ENCODE measurements at places on chromosomes 1 and 21.
A peak's percentile ranks its signal among the peaks of the same experiment; 100 is the strongest.

GRCh38 chr1:39971138-39971537 lies 16.2 kb downstream of the MFSD2A start:
- no peaks in the 10 kb centered on the region for H3K36me3 ChIP-seq
- no peak for DNase-seq
- no peak overlapping the region for H3K27ac ChIP-seq
- H3K27me3 ChIP-seq, result no peaks in the 10 kb centered on the region

DNA sequence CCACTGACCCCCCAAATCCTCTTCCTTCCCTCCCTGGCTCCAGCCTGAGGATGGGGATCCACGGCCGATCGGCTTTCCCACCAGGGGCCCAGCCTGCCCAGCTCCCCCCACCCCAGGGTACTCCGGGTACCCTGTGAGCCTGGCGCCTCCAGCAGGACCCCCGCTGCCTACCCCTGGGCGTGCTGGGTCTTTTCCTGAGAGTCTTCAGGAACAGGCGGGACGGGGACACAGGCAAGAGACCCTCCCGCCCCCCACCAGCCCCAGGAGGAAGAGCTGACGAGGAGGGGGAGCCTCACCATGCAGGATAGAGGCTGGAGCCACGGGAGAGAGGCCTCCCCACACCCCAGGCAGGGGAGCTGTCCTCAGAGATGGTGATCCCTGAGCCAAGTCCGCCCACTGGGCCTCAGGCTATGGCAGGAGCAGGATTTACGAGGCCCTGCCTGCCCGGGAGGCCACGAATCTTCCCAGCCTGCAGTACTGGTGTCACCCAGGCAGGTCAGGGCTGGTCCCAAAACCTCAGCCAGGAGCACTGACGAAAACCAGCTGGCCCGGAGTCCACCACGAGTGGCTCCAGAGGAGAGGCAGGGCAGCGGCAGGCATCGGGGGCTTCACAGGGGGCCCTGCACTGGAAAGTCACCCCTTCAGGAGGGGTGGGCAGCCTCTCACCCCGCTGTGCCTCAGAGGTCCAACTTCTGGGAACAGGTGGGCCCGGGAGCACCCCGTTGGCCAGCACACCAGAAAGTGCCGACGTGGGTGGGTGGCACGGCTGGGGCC lies 58.0 kb downstream of the MEGF6 start:
- no peaks in the 10 kb centered on the region for H3K27me3 ChIP-seq
- H3K4me1 ChIP-seq, result no peaks in the 10 kb centered on the region
- no peak for DNase-seq
- H3K27ac ChIP-seq, result no peak overlapping the region
- H3K4me3 ChIP-seq, result no peak overlapping the region

DNA sequence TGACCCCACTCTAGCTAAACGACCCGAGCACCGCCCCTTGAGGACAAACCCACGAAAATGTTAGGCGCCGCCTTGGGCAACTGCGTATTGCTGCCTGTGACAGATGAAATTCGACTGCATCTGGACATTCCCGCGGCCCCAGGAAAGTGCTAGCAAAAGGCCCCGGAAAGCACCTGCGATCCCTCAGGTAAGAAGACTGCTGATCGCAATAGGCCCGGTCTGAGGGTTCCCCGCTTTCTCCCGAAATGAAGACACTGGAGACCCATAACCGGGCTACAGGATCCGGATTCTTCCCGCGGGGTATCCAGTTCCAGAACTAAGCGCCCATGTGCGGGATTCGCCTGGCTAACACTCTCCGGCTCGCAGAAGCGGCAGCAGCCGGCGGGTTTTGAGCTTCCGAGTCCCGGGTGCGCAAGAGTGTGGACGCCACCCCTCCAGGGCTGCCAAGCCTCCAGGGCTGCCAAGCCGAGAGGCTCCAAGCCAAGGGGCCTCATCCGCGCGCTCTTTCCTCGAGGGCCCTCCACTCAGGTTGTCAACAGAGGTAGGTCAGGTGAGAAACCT lies 157.9 kb upstream of the NBPF11 start:
- DNase-seq, result no peak
- peaks cover 40% of the 10 kb centered on the region for H3K27me3 ChIP-seq
- H3K4me3 ChIP-seq, result no peak overlapping the region
- no peaks in the 10 kb centered on the region for H3K4me1 ChIP-seq
- H3K36me3 ChIP-seq, result no peaks in the 10 kb centered on the region

DNA sequence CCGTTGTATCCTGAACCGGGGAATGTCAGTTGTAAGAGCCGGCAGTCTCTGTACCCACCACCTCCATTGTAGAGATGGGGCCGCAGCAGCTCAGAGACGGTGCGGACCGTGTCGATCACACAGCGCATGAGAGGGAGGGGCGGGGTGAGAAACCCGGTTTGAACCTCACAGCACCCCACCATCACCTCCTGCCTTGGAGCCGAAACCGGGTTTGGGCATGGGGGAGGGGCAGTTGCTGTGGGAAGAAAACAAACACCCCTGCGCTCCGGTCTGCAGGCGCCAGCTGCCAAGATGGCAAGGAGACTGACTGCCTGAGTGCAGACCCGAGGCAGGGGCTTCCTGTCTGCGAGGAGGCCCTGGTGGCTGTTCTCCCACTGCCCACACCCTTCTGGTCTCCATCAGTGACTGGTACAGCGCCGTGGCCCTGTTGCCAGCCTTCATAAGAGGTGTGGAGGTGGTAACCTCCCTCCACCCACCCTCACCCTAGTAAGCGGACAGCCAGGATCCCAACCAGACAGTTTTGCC lies 69.2 kb upstream of the SSBP3 start:
- H3K4me3 ChIP-seq, result peak overlapping the region; percentile 56
- H3K27me3 ChIP-seq, result no peaks in the 10 kb centered on the region
- H3K36me3 ChIP-seq, result no peaks in the 10 kb centered on the region
- H3K4me1 ChIP-seq, result peaks cover 55% of the 10 kb centered on the region
- DNase-seq, result peak; percentile 74
- H3K27ac ChIP-seq, result peak overlapping the region; percentile 70

DNA sequence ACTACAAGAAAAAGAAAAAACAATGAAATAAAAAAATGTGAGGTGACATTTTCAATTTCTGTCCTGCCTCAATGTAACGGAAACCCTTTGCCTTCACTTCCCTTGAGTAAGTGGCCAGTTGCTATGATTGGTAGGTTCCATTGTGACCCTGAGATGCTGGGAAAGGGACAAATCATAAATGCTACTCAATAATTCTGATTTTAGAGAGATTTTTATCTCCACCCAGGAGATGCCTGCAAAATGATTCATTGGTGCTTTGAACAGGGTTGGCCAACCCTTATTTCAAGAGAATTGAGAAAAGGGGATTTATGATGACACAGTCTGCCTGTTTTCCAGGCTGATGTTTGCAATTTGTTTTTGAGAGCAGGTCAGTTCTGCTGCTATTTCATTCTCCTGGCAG lies 22.5 kb downstream of the XCL1 start:
- no peak for DNase-seq
- no peak overlapping the region for H3K4me3 ChIP-seq
- no peak overlapping the region for H3K27ac ChIP-seq

GRCh38 chr1:108007531-108007930 lies 42.6 kb upstream of the VAV3 start:
- no peaks in the 10 kb centered on the region for H3K36me3 ChIP-seq
- H3K27me3 ChIP-seq, result no peaks in the 10 kb centered on the region
- no peak overlapping the region for H3K4me3 ChIP-seq
- H3K27ac ChIP-seq, result no peak overlapping the region

- DNase-seq, result no peak
- no peaks in the 10 kb centered on the region for H3K27me3 ChIP-seq
- H3K36me3 ChIP-seq, result peaks cover 2% of the 10 kb centered on the region
- H3K4me3 ChIP-seq, result no peak overlapping the region
- H3K4me1 ChIP-seq, result peaks cover 9% of the 10 kb centered on the region
Measured at GRCh38 chr1:183914276-183914675, 109.4 kb downstream of the RGL1 start.

DNA sequence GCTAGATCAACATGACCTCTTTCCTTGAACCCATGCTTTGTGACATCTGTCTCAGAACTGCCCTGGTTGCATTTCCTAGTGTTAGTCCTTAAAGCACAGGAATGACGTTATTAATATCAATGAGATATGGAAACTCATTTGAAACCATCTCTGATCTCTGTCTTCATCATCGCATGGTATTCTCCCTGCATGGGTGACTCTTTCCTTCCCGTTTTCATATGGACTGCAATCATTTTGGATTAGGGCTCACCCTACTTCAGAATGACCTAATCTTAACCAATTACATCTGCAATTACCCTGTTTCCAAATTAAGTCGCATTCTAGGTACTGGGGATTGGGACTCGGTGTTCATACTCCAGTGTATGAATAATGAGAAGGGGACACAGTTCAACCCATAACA lies 41.7 kb upstream of the DISC1 start:
- DNase-seq, result no peak
- no peak overlapping the region for H3K27ac ChIP-seq
- H3K27me3 ChIP-seq, result no peaks in the 10 kb centered on the region
- no peak overlapping the region for H3K4me3 ChIP-seq
- H3K4me1 ChIP-seq, result no peaks in the 10 kb centered on the region

DNA sequence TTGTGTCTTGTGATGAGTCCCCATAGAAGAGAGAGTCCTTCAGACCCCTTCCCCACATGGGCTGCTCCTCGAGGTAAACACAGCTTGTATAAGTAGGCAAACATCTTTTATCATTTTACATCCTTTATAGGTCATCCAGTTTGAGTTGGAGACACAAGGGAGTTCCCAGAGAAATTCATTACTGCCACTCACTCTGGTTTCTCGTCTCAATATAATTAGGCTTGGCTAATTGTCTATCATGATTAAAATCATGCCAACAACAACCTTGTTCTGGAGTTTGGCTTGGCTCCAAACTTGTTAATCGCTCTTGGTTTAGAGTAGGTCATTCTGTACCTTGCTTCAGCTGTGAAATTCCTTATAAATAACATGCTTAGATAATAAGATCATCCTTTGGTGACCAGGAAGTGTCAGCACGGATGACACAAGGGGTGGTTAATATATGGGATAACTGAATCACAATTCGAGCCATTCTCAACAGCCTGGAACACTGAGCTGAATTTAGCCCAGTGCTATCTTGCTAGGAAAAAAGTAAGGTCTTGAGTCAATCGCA lies 70.7 kb upstream of the DAB1 start:
- no peaks in the 10 kb centered on the region for H3K4me1 ChIP-seq
- no peaks in the 10 kb centered on the region for H3K36me3 ChIP-seq
- no peaks in the 10 kb centered on the region for H3K27me3 ChIP-seq

GRCh38 chr1:160731990-160732389 lies 7.1 kb upstream of the SLAMF7 start:
- no peaks in the 10 kb centered on the region for H3K27me3 ChIP-seq
- no peaks in the 10 kb centered on the region for H3K36me3 ChIP-seq
- no peak overlapping the region for H3K27ac ChIP-seq
- H3K4me1 ChIP-seq, result peaks cover 9% of the 10 kb centered on the region
- no peak for DNase-seq
- no peak overlapping the region for H3K4me3 ChIP-seq

DNA sequence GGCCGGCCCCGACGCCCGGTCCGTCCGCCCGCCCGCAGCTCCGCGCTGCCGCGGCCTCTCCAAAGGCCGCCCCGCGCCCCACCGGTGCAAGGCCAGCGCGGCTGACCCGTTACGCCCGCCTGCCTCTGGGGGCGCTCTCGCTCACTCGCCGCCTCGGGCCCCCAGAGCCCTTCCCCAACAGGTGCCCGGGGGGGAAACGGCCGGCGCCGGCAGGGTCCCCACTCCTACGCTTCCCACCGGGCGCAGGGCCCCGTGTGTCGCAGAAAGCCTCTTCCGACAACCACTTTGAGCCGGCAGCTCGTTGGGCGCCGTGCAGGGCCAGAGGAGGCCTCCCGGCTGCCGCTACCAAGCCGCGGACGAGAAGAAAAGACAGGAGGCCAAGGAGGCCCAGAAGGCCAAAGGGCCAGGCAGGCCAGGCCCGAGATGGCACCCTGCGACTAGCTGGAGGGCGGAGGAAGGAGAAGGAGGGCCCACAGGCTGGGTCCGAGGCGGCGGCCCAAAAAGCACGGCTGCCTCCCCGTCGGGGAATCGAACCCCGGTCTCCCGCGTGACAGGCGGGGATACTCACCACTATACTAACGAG lies 64.9 kb upstream of the FCGR2A start:
- peaks cover 26% of the 10 kb centered on the region for H3K27me3 ChIP-seq
- DNase-seq, result peak; percentile 45
- peak overlapping the region; percentile 69 for H3K4me3 ChIP-seq
- no peak overlapping the region for H3K27ac ChIP-seq
- H3K36me3 ChIP-seq, result no peaks in the 10 kb centered on the region

GRCh38 chr1:241844593-241844992 lies 3.4 kb upstream of the EXO1 start:
- H3K27ac ChIP-seq, result no peak overlapping the region
- H3K27me3 ChIP-seq, result no peaks in the 10 kb centered on the region
- no peak for DNase-seq
- H3K4me1 ChIP-seq, result peaks cover 12% of the 10 kb centered on the region

DNA sequence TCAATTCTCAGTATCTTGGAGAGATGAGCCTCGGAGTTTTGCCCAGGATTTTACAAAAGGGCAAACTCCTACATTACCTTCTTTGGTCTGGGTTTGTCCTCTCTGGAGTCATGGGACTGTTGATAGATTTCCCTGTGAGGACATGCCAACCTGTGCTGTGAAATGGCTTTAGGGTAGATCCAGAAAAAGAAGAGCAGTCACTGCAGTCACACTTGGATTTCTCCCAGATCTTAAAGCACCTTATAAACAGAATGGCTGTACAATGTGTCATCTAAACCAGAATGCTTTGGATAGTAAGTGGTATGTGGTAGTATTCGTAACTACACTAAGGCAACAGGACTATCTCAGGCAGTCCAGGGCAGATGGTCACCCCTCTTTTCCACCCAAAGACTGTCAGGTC lies 1.9 kb upstream of the CSRP1 start:
- no peaks in the 10 kb centered on the region for H3K27me3 ChIP-seq
- no peak for DNase-seq
- no peak overlapping the region for H3K4me3 ChIP-seq
- H3K36me3 ChIP-seq, result no peaks in the 10 kb centered on the region

DNA sequence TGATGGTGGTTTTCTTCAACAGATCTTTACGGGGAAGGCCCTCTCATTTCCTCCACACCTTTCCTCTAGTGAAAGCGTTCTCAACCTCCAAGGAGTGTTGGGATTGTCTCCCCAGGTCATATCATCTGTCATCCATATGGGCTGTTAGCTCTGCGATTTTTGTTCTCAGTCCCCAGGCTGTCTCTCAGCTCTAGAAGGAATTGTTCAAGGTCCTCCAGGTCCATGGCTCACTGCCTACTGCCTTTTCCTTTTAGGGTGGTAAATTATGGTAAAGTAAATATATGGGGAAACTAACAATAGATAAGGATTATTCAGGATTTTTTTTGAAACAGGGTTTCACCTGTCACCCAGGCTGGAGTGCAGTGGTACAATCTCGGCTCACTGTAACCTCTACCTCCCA lies 37.6 kb downstream of the ELF3 start:
- H3K27ac ChIP-seq, result no peak overlapping the region
- H3K4me3 ChIP-seq, result no peak overlapping the region
- DNase-seq, result no peak
- no peaks in the 10 kb centered on the region for H3K27me3 ChIP-seq

GRCh38 chr1:152347116-152347728 lies 12.6 kb downstream of the FLG2 start:
- H3K4me3 ChIP-seq, result no peak overlapping the region
- DNase-seq, result peak; percentile 6
- H3K36me3 ChIP-seq, result no peaks in the 10 kb centered on the region
- no peak overlapping the region for H3K27ac ChIP-seq

DNA sequence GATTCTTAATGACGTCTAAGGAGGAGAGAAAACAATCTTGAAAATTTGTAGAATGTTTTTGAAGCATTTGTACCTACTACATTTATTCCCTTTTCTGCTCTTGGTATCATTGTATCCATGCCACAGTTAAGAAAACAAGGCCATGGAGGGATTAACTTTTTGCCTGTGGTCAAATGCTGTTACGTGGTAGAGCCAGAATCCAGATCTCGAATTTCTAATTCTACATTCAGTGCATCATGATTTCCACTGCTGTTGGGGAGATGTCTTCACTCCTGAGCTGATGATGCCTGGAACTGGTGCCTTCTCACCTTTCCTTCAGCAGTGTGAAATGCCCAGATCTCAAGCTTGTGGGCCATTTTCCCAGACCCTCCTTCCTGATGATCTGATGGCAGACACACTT lies 175.6 kb downstream of the HHAT start:
- H3K36me3 ChIP-seq, result no peaks in the 10 kb centered on the region
- no peak overlapping the region for H3K27ac ChIP-seq
- H3K4me1 ChIP-seq, result no peaks in the 10 kb centered on the region

All from CD4-positive, alpha-beta T cell (primary cell).